Right ventricle myocardium superior (tissue), 1 donor: ENCODE measurements at places on chromosomes 3 and 15.

DNA sequence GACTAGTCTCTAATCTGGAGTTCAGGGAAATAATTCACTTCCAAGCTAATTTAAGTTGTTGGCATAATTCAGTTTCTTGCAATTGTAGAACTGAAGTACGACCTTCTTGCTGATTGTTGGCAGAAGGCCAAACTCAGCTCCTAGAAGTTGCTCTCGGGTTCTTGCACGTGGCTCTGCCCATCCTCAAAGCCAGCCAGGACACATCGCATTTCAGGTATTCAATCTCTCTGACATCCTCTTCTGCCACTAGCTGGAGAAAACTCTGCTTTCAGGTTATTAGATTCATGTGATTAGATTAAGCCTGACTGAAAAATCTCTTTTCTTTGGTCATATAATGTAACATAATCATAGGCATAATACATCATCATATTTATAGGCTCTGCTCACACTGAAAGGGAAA lies 362.0 kb downstream of the ZPLD1 start:
- DNase-seq = no peak

DNA sequence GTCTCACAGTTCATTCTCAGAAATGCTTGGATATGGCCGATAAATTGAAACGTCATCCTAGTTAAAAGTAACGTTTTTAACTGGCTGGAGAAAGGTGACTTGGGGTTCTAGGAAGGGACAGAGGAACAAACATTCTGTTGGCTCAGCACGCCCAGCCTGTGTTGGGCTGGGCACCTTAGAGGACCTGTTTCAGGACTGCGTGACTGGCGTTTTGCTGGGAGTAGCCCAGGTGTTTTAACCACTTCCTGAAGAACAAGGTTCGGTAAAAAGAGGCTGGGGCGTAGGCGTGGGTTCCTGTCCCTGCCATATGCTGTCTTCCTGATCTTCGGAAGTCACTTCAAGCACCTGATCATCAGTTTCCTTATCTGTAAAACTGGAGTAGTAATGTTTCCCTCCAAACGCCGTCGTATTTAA lies 1.1 kb upstream of the TLNRD1 start:
- DNase-seq = no peak

DNA sequence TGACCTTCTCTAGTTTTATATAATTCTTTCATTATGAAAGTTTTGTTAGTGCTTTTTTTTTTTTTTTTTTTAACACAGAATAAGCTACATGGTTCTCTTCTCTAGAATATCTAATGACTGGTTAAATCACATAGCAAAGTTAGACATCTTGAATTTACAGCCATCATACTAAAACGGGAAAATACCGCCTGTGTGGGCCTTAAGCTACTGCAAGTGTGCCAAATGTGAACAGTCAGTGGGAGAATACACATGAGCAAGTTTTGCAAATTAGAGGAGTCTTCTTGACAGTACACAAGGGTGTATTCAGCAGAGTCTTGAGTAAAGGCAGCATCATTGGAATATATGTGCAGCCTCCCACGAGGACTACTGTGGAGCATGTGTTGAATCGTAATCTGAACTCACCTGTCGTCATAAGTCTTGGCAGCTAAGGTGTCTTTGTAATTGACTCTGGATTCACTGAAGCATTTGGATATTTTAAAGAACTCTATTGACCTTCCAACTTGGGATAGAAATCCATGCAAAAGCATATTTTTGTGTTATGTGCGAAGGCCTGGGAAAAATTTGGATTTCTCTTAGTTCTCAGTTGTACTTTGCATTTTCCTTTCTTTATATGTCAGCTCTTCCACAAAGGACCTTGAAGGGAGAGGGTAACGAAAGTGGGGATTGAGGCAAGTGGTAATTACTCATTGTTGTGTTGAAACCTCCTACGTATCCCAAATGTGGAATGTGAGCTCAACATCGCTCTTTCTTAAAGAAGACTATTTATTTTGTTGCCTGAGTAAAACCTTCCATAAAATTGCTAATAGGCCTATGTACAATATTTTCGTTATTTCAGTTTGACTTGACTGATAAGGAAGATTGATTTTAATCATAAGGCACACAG lies 117.4 kb downstream of the ATG7 start:
- no peak for DNase-seq

- DNase-seq = no peak
Measured at GRCh38 chr15:92034227-92034626, 180.7 kb downstream of the SLCO3A1 start.

- no peak for DNase-seq
Measured at GRCh38 chr15:42576040-42576594, 711 bp downstream of the STARD9 start.

GRCh38 chr3:159265705-159266104 lies 463.9 kb downstream of the MFSD1 start:
- no peak for DNase-seq

GRCh38 chr15:56608993-56609392 lies 124.3 kb downstream of the ZNF280D start:
- DNase-seq = no peak

GRCh38 chr3:37963635-37964034 lies 27.0 kb upstream of the VILL start:
- DNase-seq = no peak

- DNase-seq = no peak
Measured at GRCh38 chr15:92021792-92022191, 168.3 kb downstream of the SLCO3A1 start.

DNA sequence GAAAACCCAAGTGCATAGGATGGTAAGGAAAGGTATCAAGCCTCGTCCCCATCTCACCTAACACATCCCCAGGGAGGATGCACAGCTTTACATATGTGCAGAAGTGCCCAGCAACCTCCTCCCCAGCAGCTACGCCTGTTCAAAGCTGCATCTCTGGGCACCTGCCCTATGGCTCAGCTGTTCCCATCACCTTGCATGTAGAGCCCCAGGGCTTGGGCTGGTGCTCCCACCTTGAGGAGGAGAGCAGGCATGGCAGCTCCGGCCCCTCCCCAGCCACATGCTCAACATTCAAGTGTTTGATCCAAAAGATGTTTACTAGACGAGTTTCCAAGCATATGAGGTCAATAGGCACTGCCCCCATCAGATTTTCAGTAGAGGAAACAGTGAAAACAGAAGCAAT lies 173.5 kb downstream of the ATP10A start:
- DNase-seq = no peak

DNA sequence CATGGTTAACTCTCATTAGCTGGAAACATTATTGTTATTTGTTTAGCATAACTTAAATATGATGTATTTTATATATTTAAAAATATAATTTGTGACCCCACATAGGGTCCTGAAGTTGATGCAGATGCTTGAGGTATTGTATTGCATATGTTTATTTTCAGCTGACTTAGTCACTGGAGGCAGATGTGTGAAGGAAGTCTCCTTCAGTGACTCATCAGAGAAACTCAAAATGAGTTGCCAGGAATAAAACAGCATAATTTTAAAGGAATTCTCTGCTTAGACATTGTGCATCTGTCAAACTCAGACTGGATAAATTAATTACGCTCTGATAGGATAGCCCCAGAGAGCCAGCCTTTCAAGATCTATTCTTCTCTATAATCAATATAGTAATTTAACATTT lies 7.9 kb upstream of the OR4F6 start:
- DNase-seq = no peak

GRCh38 chr15:29539736-29540135 lies 270.1 kb upstream of the NSMCE3 start:
- no peak for DNase-seq

DNA sequence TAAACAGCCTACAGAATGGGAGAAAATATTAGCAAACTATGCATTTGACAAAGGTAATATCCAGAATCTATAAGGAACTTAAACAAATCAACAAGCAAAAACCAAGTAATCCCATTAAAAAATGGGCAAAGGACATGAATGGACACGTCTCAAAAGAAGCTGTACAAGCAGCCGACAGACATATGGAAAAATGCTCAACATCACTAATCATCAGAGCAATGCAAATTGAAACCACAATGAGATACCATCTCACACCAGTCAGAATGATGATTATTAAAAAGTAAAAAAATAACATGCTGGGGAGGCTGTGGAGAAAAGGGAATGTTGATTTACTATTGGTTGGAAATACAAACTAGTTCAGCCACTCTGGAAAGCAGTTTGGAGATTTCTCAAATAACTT lies 30.7 kb upstream of the PPM1L start:
- DNase-seq = no peak

GRCh38 chr15:83928878-83929418 lies 275.0 kb downstream of the ADAMTSL3 start:
- DNase-seq = no peak

GRCh38 chr3:155326244-155326643 lies 32.8 kb upstream of the STRIT1 start:
- no peak for DNase-seq

DNA sequence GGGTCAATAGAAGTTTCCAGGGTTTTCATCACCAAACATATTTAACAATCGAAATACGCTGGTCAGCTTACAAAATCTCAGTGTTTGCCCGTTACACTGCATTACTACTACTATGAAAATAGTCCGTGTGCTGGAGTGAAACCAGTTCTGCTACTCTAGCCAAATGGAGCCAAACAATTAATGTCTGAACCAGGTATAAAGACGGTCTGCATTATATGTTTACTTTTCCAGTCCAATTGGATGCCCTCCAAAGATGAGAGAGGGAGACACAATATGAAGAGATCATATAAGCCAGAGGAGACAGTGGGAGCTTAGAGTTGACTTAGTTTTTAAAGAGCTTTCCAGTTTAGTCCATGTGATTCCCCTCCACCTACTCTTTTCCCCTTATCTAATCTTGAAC lies 6.3 kb upstream of the DUT start:
- no peak for DNase-seq

DNA sequence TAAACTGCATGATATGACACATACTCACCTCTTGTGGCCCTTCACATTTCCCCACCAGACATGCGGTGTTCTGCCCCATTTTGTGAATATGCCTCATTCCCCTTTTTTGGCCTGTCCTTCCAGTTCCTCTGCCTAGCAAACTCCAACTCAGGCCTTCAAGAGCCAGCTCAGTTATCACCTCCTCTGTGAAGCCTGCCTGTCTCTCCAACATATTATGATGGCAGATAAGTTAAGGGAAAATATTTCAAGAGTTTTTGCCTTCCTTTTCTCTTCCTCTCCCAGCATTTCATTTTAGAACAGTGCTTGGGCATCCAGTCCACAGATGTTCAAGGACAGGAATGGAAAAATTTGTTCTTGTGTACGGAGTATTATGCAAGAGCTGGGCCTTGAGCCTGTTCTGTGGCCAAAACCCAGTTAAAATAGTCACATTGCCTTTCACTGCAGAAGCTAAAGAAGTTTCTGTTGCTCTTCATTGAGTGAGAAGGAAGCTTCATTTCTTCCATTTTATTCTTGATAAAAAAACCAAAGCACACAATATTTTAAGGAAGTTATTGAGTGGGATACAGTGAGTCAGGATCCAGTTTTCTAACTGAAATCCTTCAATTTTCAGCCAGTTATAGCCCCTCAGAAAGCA lies 192.0 kb downstream of the GHSR start:
- peak; percentile 55 for DNase-seq

GRCh38 chr15:68658641-68659358 lies 80.0 kb downstream of the CORO2B start:
- DNase-seq = peak; percentile 16

DNA sequence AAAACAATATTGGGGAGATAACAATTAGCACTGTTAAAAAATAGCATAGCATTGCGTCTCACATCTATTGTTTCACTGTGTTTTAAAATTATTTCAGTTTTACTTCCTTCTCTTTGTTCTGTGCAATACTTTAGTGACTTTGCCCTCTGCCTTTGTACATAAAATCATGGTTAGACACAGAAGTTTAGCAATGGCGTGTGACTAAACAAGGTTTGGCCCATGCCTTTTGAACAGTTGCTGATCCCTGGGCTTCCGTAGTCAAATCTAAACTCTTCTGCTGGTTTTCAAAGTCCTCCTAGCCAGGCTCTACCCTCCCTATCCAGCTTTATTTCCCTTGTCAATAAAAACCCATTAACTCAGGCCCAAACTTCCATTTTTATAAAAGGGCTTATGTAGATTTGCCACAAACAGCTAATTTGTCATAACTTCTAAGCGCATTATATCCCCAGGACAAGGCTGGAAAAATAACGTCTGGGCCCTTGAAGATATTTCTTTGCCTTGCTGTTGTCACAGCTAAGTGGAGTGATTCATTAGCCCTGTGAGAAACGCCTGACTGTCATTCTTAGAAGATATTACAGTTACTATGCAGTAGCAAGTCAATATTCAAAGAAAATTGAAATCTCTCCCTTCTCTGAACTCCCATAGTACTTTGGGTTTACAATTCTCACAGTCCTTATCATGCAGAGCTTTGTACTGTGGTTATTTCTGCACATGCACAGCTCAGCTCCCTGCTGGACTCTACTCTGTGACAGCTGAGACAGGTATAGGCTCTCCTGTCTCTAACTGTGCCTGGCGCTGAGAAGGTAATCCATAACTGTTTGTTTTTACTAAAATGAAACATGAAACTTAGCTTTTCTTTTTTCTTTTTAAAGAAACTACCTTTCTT lies 123.4 kb upstream of the SLC24A5 start:
- no peak for DNase-seq

GRCh38 chr3:194117104-194117845 lies 18.7 kb upstream of the HES1 start:
- DNase-seq = no peak

- DNase-seq = no peak
Measured at GRCh38 chr3:58064923-58065638, 56.9 kb downstream of the FLNB start.

DNA sequence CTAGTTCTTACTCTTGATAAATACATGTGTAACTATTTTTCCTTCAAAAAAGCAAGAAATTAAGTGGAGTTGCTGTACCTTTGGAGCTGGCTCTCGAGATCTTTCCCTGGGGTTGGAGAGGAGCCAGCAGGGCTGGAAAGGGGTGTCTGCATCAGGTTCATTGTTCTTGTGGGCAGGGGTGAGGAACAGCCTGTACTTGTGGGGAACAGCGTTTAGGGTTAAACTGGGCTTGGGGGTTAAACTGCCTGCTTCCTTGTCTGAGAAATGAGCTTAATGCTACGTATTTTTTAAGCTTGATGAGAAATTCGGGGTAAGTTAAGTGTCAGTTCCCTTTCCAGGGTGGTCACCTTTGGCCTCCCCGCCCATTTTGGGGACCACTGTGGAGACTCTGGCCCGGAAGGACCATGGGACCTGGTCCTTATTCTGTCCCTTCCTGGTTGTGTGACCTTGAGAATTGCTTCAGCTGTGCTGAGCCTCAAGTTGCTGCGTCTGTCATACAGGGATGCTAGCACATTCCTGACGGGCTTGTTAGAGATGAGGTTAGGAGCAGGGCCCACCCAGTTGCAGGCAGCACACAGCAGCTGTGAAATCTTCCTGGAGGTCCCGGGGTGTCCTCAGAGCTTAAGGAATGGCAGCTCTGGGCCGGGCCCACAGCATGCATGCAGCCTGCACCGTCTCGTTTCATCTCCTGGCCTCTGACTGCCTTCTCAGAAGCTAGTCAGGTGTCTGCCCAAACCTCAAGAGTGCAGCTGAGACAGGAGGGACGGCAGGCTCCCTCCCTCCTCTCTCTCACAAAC lies 11.6 kb downstream of the H1-8 start:
- no peak for DNase-seq
